NCI-H345 (cell line): ENCODE measurements at places on chromosomes 3 and 15.

DNA sequence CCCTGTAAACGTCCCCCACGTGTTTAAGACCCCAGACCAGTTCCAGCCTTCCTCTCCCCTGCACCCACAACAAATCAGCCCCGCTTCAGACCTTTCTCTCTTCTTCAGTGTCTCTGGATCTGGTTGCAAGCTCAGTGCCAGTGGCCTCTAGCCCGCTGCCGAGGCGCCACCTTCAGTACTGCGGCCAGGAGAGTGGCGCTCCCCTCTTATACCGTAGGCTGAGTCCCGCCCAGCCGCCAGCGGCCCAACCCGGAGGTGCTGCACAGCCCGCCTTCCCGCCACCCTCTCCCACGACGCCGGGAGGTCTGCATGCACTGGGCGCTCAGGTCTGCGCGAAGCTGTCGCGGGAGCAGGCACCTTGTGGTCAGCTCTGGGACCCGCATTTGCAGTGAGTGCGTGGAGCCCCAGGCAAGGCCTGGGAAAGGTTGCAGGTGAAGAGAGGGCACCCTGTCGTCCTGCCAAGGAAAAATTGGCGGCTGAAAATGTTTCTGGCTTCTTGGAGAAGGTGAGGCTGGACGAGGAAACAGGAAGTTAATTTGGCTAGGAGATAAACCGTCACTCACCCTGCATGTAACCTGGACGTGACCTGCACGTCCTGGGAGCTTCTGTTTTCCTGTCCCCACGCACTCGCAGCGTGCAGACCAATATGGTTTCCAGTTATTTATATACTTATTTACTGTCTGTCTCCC, at the start of gene C2CD4B:
TSS of gene C2CD4B (minus strand) at position 182 of the 689 bp plus-strand sequence. CDS start 301 bp downstream, outside the sequence.
- DNase-seq: no peak

GRCh38 chr3:73459711-73460110, 165.0 kb downstream of the PDZRN3 start:
- DNase-seq: no peak

GRCh38 chr15:31483053-31483985, 156.7 kb downstream of the KLF13 start:
- DNase-seq: no peak

DNA sequence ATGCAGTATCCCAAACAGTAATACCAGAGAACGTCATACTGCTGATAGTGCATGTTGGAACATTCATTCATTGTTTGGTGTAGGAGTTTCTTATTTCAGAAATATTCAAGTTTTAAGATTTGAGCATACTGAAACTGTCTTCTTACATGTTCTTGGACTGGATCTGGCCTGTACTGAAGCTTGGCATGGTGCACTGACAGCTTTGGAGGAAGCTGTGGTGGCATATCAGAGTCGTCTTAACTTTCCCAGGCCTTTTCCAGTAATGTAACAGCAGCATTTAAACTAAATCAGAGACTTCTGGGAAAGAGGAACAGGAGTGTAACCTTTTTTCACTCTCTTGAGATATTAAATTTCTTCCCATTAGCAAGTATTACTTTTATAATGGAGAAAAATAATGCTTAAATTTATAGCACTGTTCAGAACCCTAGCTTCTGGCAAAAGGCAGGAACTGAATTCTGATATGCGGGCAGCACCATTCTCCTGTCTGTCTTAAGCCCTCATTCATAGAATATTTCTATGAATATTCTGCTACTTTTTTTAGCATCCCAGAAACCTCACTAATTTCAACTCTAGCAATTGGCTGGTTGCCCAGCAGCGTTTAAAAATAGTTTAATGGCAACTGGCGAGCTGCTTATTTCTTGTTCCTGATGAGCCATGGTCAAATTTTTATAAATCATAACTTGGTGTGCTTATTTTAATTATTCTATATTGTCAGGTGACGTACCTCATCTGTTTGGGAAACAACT, 31.1 kb downstream of the DNAJC13 start:
- DNase-seq: no peak

DNA sequence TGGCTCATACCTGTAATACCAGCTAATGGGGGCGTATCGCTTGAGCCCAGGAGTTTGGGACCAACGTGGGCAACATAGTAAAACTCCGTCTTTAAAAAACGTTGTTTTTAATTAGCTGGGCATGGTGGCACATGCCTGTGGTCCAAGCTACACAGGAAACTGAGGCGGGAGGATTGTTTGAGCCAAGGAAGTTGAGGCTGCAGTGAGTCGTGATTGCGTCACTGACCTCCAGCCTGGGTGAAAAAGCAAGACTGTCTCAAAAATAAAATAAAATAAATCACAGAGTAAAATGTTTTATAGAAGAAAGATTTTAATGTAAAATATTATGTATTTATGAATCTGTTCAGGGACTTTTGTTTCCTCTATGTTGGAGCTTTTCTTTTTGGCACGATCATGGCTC, 15.3 kb upstream of the STRIT1 start:
- no peak for DNase-seq

DNA sequence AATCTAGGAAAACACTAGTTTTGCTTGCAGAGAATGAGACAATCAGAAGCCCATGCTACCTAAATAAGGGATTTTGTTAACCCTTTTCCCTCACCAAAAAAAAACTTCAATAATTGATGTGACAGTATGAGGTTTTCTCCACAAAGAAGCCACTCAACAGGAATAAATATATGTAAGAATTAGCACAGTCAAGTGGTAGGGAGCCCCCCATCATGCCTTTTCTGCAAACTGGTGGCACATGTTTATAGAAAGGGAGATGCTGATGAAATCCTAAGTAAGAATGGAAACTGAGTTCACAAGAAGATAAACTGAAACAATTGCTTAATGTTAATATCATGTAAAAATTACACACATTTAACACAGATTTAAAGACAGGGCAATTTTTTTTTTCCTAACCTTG, 51.0 kb downstream of the PHC3 start:
- DNase-seq: no peak

- no peak for DNase-seq
Observed at GRCh38 chr15:89138999-89139612, 50.9 kb downstream of the ABHD2 start.

- peak; percentile 27 for DNase-seq
Observed at GRCh38 chr3:24185738-24186384, 240.8 kb downstream of the NR1D2 start.

DNA sequence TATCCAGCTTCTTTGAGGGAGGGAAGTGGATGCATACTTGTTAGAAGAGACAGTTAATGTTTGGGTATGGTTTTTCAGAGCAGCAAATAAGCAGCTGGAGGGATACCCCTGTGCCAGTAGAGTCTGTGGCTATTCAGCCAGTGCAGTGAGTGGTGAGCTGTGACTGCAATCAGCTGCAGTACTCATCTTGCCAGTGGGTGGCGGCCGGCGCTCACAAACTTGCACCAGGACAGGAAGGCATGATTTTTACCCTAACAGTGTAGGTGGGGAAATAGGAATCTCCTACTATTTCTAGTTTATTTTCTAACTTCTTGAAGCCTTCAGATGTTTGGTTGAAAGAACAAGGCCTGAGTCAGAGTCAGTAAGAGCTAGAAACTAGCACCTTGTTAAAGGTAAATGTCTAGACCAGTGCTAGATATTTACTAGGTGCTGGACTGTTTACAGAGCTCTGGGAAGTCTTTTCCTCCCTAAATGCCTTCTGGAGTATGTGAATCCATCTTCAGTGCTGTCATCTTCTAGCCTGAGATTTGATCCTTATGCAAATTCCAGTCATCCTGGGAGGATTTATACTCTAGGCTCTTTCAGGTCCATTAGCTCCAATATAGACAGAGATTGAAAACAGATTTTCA, 23.6 kb downstream of the TIMP4 start:
- no peak for DNase-seq

DNA sequence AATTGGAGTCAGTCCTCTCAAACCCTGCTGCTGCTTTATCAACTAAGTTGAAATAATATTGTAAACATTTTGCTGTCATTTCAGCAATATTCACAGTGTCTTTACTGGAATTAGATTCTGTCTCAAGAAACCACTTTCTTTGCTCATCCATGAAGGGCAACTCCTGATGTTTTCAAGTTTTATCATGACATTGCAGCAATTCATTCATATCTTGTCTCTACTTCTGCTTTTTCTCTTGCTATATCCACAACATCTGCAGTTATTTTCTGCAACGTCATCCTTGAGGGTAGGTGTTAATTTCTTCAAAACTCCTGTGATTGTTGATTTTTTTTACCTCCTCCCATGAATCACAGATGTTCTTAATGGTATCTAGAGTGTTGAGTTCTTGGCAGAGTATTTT, 181.6 kb downstream of the EPHA6 start:
- DNase-seq: no peak

GRCh38 chr3:153590051-153590450, 428.0 kb downstream of the RAP2B start:
- DNase-seq: no peak
